T-helper 17 cell (primary cell): ENCODE measurements at places on chromosomes 16 and 17.

- no peak for DNase-seq
Measured at GRCh38 chr16:46765050-46765449, 16.9 kb upstream of the MYLK3 start.

DNA sequence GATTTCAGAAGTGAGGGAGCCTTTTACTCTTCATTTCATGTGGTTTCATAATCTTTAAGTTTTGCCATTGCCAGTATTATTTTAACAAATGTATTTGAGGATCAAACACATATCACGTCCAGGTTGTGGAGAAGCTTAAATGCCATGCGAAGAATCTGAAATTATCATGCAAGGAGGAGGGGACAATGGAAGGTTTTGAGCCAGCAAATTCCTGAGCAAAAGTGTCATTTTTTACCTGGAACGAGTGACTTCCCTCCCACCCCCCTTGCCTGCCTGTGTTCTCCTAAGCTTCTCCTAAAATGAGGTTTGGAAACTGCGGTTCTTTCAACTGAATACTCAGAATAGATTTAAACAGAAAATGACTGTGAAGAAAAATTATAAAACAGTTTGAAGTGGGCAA is 77.6 kb downstream of the C16orf95 start:
- DNase-seq: no peak

DNA sequence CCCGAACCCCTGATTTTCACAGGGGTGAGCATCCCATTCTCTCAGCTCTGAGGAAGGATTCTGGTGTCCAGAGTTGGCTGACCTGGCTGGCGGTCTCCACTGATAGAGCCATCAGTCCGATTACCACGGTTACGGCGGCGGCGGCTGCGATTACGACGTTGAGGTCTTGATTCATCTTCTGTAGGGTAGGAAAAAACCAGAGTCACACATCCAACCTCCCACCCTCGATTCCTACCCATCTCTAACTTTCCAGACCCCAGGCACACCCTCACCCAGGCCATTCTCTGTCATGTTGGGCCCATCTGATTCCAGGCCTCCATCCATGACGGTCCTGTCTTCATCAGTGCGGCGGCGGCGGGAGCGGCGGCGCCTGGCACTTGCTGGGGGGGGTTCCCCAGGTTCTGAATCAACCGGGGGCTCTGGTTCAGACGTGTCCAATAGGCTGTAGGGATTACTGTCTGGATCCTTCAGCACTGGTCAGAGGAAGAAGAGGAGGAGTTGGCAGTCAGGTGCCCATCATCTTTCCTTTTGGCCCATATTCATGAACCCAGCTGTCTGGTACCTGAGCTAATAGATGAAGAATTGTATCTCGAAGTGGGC is 2.6 kb upstream of the SOX15 start:
- DNase-seq: no peak

DNA sequence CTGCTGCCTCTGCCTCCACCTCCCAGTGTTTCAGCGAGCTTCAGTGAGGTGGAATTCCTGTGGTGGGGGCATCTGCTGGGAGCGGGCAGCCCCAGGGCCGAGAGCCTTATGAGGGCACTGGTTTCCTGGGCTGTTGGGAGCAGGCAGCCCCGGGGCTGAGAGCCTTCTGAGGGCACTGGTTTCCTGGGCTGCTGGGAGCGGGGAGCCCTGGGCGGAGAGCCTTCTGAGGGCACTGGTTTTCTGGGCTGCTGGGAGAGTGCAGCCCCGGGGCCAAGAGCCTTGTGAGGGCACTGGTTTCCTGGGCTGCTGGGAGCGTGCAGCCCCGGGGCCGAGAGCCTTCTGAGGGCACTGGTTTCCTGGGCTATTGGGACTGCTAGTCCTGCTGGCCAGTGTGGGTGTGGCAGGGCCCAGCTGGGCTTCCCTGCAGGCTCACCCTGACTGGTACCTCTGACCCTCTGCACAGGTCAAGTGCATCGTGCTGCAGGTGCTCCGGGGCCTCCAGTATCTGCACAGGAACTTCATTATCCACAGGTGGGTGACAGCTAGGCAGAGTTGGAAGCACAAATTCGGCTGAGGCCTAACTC is 5.6 kb downstream of the CDK10 start:
- no peak for DNase-seq

- no peak for DNase-seq
Measured at GRCh38 chr16:3281222-3281820, 2.0 kb upstream of the ZNF263 start.

DNA sequence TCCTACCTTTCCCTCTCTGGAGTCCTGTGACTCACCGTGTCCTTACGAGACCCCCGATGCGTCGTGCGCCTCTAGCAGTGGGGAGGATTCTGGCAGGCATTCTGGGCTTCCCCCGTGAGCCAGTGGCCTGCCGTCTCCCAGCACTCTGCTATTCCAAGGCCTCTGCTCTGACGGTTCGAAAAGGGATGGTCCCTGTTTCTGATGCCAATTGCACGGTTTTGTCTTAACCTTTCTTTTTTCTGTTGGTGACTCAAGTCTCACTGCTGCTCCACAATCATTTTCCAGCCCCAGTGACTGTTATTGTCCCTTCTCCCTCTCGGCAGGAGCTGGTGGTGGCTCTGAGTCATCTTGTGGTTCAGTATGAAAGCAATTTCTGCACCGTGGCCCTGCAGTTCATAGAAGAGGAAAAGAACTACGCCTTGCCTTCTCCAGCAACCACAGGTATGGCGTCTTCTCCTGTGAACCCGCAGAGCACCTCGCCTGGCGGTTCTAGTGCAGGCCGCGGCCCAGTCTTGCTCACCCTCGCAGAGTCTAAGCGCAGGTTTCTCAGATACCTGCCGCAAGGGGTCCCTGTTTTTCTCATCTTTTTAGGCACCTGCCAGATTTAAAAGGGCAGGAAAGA is 100.1 kb upstream of the CHMP6 start:
- DNase-seq: peak; percentile 53

- DNase-seq: no peak
Measured at GRCh38 chr17:2710803-2711607, 559 bp downstream of the CLUH start.

DNA sequence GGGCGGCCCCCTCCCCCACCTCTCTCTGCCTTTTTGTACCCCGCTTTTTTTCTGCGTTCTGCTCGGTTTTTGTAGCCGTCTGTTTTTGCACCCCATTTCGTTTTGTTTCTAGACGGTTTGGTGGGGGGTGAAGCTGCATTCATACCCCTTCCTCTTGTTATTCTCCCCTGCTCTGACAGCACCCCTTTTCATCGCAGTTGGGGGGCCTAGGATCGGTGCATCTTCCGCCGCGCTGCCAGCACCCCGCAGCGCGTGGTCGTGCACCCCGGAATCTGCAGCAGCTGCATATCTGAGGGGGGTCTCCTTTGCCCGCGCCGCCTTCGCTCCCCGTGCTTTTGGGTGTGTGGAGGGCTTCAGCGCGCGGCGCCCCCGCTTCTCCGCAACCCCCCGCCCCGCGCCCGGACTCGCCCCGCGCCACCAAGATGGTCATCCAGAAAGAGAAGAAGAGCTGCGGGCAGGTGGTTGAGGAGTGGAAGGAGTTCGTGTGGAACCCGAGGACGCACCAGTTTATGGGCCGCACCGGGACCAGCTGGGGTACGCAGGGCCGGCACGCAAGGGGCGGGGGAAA is 455 bp downstream of the ATP1B2 start:
- DNase-seq: no peak

DNA sequence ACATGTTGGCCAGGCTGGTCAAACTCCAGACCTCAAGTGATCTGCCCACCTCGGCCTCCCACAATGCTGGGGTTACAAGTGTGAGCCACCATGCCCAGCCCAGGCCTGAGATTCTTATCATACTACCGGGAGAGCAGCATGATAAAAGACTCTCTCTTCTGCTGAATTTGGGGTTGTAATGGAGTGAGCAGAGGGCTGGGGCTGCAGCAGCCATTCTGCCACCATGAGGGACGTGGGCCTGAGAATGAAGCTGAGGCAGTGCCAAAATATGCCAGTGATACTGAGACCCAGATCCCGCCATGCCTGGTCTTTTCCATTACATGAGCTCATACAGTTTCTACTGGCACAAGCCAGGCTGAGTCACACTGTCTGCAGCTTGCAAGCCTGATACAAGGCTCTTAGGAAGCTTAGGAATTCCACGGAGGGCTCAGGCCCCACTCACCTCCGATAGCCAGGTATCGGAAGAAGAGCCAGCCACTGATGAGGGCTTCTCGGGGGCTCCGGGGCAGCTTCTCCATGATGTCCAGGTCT is 19.6 kb upstream of the P2RX1 start:
- DNase-seq: no peak

DNA sequence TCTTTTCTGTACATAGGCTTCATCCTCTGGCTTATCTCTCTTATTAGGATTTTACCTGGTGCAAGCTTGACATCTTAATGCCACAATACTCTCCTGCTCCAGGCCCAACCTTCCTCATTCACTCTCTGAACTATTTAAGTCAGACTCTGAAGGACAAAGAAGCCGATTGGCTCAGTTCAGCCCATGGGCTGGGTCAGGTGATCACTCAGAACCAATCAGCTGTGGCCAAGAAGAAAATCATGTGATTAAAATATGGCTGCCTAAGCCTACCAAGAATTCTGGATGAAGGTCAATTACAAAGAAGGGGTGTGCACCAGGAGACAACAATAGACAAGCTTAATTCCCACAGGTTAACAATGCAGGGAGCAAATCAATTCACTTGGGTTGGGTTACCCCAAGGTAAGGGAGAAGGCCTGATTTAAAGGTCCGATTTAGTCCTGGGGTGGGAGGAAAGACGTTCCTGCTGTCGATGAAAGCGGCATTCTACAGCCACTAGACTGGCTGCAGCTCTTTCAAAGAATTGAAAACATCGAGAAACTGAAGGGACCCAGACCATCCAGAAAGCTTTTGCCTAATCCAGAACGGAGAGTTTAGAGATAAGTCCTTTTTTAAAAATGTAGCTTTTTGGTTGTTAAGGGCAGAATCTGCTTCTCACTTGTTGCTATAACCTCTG is 42.9 kb upstream of the NFAT5 start:
- DNase-seq: no peak

DNA sequence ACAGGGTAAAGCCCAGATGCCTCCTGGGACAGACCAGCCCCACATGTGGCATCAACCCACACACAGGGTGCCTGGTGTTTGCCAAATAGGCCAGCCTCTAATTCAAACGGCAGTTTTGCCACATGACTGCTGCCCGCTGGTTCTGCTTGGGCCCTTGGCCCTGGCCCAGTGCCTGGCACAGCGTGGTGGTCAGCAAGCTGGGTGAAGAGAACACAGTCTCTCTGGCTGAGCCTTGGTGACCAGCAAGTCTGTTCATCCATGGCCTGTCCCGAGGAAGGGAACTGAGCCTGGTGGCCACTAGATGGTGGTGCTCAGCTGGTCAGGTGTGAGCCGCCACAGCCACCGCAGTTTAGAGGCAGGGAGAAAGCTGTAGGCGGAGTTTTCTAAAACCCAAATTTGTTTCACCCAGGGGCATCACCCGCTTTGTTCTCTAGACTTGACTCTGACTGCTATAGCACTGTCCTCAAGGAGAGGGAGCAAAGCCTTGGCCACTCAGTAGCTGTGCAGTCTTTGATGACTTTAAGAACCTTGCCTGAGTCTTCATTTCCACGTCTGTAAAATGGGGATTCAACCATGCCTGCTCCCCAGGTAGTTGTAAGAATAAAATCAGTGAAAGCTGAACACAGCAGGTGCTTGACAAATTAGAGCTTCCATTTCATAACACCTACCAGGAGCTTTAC is 4.7 kb upstream of the GFAP start:
- DNase-seq: peak; percentile 32

- no peak for DNase-seq
Measured at GRCh38 chr17:17540278-17540906, 44.2 kb upstream of the RASD1 start.

- no peak for DNase-seq
Measured at GRCh38 chr17:72407336-72407909, 286.6 kb downstream of the SOX9 start.

DNA sequence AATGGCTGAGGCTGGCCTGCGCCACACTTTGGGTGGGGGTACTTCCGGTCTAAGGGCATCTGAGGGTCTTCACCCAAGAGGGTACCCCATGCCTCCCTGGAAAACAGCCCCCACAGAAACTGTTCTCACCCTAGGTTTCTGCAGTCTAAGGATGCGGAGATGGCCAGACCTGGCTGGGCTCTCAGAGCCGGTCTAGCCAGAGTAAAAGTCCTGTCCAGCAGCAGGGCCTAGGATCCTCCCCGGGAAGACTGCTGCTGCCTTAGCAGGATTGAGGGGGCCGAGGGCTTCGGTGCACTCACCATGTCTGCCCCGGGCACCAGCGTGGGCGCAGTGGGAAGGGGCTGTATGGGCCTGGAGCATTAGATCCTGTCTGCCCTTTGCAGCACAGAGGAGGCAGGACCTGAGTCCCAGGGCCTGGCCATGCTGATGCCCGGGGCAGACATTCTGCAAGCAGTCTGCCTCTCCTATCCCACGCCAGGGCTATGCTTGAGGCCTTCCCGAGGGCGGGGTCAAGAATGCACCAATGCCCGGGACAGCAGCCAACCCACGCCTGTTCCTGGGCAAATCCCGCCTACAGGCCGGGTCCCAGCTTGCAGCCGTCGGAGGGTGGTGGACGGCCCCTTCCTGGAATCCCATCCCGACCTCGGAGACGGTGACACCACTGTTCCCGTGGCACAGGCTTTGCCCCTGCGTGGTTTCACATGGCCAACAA is 54.7 kb downstream of the CBFA2T3 start:
- no peak for DNase-seq

- no peak for DNase-seq
Measured at GRCh38 chr17:74241431-74241830, 28.1 kb downstream of the TTYH2 start.
